ENCODE measurements at places on chromosomes 1 and 21.
A peak's percentile ranks its signal among the peaks of the same experiment; 100 is the strongest.

DNA sequence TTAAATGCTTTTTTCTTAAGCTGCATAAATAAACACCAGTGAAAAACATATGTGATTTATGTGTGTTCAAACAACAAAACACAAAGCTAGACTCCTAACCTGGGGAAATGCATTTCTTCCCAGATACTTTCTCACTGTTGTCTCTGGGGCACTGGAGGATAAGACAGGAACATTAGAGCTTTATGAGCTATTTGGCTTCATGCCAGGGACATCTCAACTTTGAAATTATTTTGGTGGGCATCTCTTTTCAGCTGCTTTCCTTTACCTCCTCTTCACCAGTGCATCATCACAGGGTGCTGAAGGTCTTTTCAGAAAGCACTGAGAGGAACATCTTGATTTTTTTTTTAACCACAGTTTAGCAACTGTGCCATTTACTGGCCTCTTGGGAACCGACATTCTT, 212.9 kb downstream of the DNM3 start:
- no peak for DNase-seq

DNA sequence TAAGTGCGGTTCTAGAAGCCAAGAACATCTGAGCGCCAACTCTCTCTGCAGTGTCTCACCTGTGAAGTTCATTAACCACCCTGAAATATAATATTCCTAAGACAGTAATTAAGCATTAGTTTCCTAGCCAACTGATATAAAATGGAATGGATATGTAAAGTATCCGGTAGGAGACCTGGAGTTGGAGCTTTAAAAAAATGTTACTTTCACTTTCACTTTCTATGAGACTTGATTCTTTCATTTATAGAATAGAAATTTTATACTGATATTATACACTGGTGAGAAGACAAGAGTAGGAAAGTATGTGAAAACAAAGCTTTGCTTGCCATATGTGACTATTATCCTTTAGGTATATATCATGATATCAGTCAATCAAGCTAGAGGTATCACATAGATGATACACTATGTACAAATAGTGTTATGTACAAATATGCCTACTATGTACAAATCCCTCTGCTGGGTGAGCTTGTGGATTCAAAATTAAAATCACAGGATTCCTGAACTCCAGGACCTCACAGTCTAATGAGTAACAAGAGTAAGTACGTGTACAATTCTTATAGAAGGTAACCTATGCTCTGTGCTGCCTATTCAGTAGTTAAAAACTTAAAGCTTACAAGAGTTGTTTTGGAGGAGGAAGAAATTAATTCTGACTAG, 934.2 kb downstream of the TTLL7 start:
- DNase-seq: no peak

DNA sequence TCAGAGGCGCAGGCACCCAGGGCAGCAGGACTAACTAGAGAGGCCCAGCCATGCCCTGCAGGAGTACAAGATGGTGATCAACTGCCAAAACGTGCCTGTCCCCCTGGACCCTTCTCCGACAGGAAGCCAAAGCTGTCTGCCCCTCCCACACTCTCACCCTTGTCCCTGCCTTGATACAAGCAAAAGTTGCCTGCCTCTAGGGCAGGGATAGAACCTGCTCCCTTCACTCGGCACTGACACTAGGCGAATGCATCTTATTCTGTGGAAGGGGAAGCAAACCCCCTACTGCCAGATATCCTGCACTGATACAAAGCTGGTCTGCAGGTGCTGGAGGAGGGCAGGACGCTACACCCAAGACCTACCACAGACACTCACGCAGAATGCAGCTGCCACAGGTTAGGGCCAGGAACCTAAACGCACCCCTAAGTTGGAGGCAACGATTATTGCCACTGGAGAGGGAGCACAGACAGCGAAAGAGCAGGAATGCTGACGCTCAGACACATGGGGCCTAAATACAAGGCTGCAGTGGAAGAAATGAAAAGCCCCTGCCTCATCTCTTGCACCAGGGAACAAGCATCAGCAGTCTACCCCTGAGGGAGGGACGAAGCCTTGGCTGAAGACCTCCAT, 3.7 kb downstream of the TARBP1 start:
- DNase-seq: no peak

DNA sequence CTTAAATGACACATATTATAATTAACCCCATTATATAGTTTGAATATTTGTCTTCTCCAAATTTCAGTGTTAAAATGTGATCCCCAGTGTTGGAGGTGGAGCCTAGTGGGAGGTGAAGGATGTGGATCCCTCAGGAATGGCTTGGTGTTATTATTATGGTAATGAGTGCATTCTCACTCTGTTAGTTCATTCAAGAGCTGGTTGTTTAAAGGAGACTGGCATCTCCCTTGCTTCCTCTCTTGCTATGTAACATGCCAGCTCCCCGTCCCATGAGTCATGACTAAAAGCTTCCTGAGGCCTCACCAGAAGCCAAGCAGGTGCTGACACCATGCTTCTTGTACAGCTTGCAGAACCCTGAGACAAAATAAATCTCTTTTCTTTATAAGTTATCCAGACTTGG, 1612.7 kb downstream of the AMY1C start:
- no peak for DNase-seq

- DNase-seq: peak; percentile 32
Observed at GRCh38 chr1:35807614-35808449, at the start of gene AGO4. TSS of gene AGO4 (plus strand) at chr1:35808016. CDS start at chr1:35808417, 401 bp downstream.

DNA sequence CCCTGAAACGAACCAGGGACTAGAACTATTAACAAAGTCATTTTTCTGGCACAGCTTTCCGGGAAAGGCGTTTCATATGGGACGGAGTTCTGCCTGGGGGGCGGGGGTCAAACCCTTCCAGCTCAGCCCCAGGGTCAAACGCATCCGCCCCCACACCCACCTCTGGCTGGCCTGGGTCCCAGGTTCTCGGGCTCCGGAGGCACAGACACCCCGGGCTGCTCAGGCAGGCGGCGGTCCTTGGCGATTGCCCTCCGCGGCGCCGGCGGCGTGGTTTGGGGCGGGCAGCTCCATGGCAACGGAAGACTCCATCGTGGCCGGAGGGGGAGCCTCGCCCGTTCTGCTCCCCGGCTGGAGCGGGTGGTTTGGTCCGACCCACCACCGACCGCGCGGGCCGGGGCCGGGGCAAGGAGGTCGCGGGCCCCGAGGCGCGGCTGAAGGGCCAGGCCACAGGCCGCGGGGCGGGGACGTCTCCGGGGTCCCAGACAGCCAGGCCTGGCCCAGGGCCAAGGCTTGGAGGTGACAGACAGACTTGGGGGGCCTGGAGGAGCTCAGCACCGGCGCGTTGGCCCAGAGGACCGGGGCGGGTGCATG, at the start of gene CFAP74:
TSS of gene CFAP74 (minus strand) at position 246 of the 591 bp plus-strand sequence. CDS start 12,830 bp downstream, outside the sequence.
- DNase-seq: peak; percentile 24

DNA sequence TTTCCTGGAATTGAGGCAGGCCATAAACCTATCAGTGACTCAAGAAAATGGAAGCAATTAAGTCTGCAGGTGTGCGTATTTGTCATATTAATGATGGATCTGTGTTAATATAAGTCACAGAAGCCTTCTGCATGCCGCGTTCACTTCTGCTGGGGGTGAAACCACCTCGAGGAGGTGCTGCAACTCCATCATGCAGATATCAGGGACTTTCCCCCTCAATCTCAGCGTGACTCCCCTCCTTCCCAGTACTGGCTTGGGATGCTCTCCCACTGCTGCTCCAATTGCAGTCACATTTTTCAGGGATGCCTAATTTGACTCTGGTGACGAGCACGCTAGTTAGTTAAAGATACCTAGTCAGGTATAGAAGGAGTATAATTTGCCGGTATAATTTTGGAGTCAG, 87.5 kb downstream of the ASTN1 start:
- DNase-seq: no peak
